Right cardiac atrium (tissue), 5 donors: ENCODE measurements at places on chromosomes 1 and 21. TPM values are rescaled to one million over a fixed set of nuclear protein-coding genes. Genes with fewer than 3 reads are reported as not detected.

DNA sequence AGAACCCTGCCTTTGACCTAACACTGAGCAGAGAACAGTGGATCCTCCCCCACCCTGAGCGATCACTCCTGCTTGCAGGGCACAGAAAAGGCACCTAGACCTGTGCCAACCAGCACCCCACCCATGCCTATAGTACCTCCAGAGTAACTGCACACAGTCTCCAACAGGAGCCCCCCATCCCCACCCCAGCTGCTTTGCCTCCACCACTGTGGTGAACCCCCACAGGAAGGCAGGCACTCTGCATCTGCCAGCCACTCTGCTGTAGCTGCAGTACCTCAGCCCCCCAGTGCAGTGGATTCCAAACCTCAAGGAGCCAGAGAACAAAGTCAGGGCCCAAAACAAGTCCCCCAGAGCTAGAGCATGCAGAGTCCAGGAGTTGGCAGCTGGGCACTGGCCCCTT lies 10.7 kb downstream of the SPATC1L start:
- peak; percentile 19 for DNase-seq

DNA sequence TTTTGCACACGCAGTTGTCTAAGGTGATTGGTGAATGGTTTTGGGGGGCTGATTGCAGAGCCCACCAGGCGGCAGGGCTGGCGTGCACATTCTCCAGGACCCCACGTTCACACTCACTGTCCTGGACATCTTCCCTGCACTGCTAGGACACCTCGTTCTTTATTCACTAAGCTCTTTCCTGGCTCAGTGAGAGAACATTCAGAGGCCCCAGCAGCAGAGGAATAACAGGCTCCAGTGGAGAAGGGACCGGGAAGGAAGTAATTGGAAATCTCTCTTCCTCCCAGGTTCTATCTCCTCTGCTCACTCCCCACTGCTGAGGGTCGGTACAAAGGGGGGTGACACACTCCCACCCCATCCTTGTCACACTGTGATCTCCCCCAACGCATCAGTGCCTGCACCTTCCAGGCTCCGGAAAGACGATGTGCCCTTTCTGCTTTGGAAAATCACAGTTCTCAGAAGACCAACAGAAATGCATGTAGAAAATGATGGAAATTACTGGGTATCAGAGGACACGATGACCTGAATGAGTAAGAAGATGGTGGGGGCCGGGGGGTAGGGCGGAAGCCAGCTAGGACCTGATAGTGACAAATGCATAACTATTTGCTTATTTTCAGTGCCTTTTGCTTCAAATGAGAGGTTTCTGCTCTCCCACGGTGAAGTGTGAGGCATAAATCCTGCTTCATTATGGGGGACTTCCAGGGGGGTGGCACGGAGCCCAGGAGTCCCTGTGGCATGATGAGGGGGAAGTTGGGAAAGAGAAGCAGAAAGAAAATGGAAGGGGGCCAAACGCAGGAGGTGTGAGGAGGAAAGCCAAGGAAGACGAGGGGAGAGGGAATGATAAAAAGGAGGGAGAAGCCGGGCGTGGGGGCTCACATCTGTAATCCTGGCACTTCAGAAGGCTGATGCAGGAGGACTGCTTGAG lies 25.2 kb upstream of the KIF26B start:
- DNase-seq: no peak

- no peak for DNase-seq
Observed at GRCh38 chr1:13911697-13912619, 212.0 kb downstream of the PRDM2 start.

GRCh38 chr1:240319998-240320397 lies 228.3 kb downstream of the FMN2 start:
- no peak for DNase-seq

DNA sequence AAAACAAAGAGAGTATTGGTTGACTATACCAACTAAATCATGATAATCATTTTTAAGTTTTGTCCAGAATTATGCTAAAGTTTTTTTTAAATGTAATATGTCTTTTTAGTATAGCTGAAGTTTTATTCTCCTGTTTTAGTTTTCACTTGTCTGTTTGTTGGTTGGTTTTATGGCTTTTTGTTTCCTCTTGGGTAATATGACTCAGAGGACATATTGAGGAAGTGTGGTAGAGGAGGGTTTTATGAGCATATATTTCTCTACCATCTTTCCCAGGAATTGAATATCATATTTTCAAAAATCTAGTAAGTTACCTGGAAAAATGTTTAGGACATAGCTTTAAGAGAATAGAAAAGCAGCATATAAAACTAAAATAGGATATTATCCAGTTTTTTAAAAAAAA lies 68.6 kb upstream of the MCOLN3 start:
- DNase-seq: no peak

DNA sequence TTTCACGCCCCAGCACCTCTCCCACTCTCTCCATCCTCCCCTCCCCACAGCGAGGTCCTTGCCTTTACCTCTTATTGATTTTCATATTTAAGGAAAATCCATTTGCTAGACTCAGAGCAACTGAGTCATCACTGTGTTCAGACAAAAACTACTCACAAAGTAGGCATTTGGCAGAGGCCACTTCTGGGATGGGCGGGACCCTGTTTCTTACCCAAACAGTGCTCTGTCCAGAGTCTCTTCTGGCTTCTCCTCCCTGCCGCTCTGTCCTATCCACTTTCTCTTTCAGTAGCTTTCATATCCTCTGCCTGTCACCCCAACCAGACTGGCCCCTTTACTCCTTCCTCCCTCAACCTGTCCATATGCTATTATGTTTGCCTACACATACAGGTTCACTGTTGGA lies 2.4 kb upstream of the NAV1 start:
- no peak for DNase-seq

- no peak for DNase-seq
Observed at GRCh38 chr1:117370509-117370908, 3.3 kb downstream of the MAN1A2 start.

DNA sequence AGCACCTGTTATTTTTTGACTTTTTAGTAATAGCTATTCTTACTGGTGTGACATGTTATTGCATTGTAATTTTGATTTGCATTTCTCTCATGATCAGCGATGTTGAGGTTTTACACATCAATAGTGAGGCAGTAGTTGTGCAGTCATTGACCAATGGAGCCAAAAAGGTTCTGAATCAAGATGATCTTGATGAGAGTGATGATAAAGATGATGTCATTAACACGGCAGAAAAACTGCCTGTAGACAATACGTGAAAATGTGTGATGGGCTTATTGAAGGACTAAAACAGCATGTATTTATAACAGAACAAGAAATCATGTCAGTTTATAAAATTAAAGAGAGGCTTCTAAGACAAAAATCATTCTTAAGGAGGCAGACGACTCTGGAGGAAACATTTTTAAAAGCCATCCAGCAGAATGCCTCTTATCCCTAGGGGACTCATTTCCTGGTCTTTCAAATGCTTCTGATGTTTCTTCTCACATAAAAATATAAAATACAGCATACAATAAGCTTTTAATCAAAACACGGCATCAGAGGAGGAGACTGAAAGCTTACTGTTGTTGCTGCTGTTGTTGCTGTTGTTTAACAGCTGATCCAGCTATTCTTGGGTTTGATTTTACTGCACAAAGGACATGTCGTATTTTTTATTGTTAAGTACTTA lies 400.3 kb downstream of the LTN1 start:
- DNase-seq: no peak

DNA sequence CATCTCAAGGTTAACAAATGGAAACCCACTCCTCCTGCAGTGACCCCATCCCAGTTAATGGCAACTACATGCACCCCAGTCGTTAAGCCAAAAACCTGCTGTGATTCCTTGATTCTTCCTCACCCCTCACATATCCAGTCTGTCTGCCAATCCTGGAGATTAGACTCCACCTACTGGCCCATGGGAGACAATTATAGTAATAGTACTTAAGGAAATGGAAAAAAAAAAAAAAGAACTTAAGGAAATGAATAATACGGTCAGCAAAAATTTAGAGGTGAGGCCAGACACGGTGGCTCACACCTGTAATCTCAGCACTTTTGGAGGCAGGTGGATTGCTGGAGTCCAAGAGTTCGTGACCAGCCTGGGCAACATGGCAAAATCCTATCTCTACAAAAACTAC lies 7.0 kb downstream of the NOL9 start:
- no peak for DNase-seq

DNA sequence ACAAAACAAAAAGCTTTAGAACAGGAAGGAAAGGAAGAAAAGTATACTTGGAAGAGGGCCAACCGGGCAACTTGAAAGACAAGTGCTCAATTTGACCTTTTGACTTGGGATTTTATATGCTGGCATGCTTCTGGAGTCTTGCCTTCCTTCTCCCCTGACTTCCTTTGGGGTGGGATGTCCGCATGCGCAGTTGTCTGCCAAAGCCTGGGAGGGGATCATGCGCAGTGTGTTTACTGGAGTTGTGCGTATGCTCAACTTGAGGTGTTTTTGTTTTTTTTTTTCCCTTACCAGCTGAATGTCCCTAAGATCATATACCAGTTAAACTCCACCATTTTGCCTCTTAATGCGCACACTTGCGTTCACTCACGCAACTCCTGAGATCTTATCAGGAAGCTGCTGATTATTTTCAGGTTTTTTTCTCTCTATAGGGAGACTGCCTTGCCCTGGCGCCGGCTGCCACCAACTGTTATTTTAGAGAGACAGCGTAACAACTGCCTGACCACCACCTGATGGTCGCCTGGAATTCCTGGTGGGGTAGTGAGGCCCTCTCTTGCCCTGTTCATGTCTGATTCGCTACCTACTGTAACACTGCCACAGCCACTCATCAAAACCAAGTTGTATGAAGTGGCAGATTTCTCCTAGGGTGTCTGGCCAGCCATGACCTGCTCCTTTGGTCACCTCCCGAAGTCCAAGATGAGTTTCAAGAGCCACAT lies 138.7 kb upstream of the ZNF644 start:
- DNase-seq: no peak

The TFF2 gene
- total RNA-seq: not detected
